GM12864 (cell line): ENCODE measurements at places on chromosomes 7 and 10.

GRCh38 chr7:3159445-3159844 lies 115.8 kb upstream of the CARD11 start:
- no peak for DNase-seq

DNA sequence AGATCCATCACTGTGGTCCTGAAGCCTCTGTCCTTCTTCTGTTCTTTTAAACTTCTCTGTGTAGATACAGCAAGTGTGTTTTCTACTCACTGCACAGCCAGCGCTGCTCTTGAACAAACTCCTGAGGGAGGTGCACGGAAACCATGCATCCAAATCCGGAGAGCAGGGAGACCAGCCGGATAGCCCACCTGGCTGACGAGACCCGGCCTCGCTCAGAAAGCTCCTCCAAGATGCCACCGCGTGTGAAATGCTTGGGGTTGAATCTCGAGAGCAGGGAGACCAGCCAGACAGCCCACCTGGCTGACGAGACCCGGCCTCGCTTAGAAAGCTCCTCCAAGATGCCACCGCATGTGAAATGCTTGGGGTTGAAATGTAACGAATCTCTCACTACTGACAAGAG lies 602.0 kb downstream of the PTPRN2 start:
- DNase-seq = no peak

DNA sequence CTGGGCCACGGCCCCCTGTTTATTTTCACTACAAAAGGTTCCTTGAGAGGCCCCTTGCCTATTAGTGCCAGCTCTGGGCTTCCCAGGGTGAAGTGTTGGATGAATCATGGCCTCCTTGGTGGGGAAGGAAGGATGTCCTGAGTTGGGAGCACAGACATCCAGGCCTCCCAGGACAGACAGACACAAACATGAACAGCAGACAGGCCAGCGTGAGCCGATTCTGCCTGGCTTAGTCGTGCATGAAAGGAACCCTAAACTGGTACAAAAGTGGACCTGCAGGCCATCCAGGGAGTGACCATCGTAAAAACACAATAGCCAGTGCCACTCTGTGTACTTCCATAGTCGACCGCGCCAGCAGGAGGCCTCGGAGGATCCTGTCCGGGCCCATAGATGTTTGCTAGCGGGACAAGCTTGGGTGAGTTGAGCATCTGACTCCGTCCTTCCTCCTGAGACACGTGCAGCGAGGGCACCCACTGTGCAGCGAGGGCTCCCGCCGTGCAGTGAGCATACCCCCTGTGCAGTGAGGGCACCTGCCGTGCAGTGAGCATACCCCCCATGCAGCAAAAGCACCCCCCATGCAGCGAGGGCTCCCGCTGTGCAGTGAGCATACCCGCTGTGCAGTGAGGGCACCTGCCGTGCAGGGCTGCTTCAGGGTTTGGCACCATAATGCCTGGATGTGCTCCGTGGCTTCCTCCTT lies 51.3 kb upstream of the PRKAR1B start:
- DNase-seq = no peak

GRCh38 chr10:35913628-35914027 lies 271.5 kb upstream of the FZD8 start:
- DNase-seq = no peak

GRCh38 chr10:63217120-63217605 lies 84.0 kb downstream of the NRBF2 start:
- DNase-seq = no peak

DNA sequence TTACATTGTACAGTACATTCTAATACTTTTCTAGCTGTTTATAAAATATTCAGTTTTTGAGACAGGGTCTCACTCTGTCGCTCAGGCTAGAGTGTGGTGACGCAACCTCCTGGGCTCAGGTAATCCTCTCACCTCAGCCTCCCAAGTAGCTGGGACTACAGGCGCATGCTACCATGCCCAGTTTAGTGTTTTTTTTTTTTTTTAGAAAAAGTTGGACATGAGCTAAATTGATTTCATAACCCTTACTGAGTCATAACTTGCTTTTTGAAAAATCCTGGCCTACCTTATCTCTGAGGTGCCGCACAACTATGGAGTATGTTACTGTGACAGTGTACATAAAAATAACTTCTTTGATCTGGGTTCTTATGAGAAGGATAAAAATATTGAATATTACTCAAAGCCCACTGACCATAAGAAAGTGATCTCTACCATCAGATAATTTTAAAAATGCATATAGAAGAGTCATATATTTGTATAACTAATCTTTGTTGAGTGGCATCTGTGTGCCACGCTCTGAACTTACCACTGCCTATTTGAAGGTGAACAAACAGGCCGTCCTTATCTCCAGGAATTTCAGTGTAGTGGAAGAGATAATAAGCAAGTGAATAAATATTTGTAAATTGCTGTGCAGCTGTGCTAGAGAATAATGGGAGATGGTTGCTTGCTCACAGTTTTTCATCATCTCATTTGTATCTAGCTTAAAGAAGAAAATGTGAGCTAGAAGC lies 73.2 kb downstream of the PPP1R9A start:
- no peak for DNase-seq
